ENCODE measurements at places on chromosomes 11 and 22.

DNA sequence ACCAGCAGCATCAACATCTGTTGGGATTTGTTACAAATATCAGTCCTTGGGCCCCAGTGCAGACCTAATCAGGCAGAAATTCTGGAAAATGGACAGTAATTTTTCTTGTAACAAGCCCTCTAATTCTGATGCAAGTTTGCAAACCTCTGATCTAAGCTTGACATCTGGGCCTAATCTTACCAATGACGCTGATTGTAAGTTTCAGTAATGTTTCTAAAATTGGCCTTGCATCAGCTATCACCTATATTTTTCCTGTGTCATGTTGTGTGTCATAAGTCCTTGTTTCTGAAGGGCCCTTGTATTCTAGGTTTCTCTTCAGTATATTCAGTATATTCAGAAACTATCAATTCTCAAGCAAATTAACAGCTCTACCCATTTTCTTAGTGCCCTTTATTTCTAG is 36.4 kb downstream of the ZNF215 start:
- DNase-seq: no peak

DNA sequence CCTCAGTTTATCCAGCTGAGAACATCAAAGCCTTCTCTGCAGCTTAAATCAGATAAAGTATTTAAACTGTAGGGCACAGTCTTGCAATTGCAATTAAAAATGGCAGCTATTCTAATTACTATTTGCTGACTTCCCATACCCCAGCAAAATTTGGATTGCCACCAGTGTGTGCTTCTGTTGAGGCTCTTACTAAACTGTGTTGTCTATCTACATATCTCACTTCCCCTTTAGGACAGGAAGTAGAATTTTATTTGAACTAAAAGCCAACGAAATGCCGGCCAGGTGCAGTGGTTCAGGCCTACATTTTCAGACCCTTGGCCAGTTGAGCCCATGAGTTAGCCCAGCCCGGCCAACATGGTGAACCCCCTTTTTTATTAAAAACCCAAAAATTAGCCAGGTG is 7.1 kb downstream of the SAA4 start:
- DNase-seq: no peak

DNA sequence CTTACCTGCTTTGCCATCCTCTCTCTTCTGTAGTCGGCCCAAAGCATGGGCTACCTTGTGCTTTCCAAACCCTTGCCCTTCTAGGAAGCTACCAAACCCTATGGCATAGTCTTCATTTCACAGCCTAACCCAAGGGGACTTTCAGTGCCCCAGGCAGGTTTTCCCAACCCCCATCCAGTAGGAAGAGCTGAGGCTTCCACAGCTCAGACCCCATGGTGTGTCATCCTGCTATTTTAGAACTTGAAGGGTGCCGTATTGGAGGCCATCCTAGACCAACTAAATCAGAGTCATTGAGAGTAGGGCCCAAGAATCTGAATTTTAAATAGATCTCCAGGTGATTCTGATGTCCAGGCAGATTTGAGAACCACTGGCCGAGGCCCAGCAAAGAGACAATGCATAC is 31.9 kb upstream of the TUB start:
- no peak for DNase-seq

- no peak for DNase-seq
Measured at GRCh38 chr22:31540966-31541365, 44.6 kb downstream of the SFI1 start.

GRCh38 chr22:34669001-34669400 is 397.0 kb upstream of the ISX start:
- no peak for DNase-seq

DNA sequence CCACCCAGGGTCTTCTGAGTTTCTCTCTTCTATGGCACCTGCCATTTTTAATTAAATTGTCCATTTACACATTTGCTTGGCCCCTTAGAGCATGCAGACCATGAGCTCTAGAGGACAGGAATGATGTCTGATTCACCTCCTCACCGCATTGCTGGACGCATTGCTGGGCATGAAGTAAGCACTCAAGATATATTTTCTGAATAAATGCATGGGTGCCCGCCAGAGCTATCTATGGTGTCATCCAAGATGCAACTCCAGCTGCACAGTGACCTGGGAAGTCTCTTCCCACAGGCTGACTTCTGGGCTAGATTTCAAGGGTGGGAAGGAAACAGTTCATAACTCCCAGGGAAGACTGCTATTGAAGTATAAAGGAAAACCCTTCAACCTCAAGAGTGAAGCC is 66.6 kb upstream of the ASPHD2 start:
- DNase-seq: no peak

- DNase-seq: no peak
Measured at GRCh38 chr22:49308300-49308699, 519.4 kb downstream of the BRD1 start.

GRCh38 chr22:46114518-46115387 is 35.6 kb upstream of the PPARA start:
- DNase-seq: no peak

DNA sequence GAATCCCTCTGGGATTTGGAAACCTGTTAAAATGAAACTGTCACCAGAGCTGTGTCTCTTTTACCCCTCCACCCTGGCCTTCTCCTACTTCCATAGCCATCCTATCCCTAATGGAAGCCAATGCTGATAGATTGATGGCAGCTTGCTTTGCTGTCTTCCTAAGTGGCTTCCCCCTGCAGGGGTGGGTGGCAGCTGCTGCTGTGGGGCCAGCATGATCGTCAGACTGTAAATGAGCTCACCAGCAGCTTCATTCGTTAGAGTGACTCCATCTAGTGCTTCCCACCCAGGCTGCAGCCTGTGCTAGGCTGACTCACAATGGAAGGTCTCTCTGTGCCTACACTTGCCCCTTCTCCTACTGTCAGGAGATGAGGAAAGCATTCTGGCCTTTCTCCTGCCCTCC is 311.0 kb downstream of the BUD13 start:
- DNase-seq: no peak

GRCh38 chr22:48429446-48430020 is 1398.1 kb downstream of the BRD1 start:
- DNase-seq: no peak

- DNase-seq: no peak
Measured at GRCh38 chr11:11022125-11022730, 164.4 kb upstream of the ZBED5 start.

DNA sequence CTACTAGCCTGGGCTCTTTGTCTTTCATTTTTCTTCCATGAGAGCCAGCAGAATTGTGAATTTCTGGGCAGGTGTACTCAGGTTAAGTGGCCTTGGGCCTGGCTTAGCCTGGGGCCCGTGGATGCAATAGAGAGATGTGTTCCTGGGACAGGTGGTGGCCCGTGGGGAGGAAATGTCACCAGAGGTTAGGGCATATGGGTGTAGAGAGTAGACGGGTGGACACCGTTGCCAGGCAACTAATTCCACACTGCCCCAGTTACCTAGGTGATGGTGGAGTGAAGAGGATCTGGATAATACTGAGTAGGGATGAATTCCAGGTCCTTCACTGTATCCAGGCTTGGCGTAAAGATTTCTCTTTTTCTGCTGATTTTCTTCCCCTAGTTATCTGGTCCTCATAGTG is 175.0 kb downstream of the INSC start:
- DNase-seq: no peak

GRCh38 chr22:49057910-49058309 is 769.8 kb downstream of the BRD1 start:
- DNase-seq: no peak

DNA sequence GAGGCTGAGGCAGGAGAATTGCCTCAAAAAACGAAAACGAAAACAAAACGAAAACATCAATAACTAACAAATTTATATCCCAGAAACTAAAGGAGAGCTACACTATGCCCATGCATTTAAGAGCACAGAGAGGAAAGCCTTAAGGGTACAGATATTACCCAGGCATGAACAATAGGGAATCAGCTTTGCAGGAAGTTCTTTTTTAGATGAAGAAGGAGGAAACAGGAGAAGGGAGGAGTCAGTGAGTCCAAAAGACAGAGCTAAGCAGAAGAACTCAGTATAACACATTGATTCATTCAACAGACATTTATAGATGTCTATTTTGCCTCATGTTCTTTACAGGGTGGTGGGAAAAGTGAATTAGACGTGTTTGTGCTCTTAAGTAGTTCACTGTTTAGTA is 8.3 kb downstream of the MRPL17 start:
- DNase-seq: no peak

DNA sequence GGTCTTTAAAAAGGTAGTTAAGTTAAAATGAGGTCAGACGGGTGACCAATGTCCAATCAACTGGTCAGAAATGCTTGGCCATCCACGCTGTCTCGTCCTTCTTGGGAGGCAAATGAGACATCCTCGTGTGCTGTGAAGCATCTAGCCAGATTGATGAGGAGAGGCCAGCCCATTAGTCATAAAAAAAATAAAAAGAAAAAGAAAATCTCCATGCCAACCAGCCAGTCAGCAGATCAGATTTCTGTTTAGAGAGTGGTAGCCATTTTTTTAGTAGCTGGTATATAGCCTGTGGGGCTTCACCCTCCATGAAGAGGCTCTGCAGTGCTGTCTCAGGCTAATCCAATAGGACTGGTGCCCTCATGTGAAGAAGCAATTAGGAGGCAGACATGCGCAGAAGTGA is 343.1 kb upstream of the SYN3 start:
- no peak for DNase-seq

- DNase-seq: no peak
Measured at GRCh38 chr22:17700778-17701177, 62.2 kb downstream of the BCL2L13 start.

DNA sequence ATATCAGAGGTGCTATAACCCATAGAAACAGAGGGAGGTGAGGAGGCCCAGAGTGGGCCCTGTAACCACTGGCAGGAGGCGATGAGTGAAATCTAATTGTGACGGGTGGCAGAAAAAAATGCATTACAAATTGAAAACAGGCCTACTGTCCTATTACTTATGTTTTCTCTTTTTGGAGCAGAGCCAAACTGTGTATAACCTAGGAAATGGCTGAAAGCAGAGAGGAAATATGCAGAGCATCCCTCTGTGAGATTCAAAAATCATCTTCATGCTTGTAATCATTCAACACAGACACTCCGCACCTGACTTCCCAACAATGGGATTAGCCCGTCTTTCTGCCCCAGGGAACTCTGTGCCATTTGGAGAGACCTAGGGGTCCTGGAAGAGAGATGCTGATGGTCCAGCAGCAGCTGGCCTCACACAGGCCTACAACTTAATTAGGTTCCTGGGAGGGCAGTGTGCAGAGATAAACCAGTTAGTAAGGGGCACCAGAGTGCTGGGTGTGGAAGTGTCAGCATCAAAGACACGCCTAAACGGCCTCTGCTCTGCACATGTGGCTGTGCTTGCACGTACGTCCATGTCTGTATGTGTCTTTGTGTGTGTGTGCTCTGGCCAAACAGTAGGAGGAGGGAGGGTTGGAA is 41.8 kb downstream of the MAP6 start:
- no peak for DNase-seq

- no peak for DNase-seq
Measured at GRCh38 chr22:47191671-47192650, 429.5 kb downstream of the TBC1D22A start.

DNA sequence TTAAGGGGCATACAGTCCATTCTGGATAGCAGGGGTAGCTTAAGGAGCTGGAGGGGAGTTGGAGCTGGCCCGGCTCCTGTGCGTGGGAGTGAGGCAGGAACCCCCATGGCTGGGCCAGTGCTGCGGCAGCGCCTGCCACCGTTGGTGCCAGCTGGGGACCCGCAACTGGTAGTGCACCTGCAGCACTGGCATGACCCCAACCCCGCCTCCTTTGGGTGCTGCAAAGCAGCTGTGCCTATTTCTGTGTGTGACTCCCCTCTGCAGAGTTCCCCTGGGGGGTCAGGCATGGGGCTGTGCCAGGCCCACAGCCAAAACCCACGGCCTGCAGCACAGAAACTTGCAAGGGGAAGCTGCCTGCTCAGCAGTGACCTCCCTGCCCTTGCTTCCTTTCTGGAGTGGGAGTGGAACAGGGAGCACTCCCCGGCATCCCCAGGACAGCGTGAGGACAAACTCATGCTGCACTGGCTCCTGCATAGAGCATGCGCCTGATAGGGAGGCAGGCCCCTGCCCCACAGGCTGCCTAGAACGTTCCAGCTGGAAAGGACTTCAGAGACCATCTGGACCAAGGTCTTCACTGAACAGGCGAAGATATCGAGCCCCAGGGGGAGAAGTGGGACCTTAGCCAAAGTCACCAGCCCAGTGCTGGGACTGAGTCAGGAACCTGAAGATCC is 26.2 kb upstream of the RAB1B start:
- DNase-seq: no peak

- no peak for DNase-seq
Measured at GRCh38 chr22:46149512-46150033, 753 bp upstream of the PPARA start.

- no peak for DNase-seq
Measured at GRCh38 chr11:116481126-116481675, 291.6 kb downstream of the BUD13 start.

GRCh38 chr22:37193629-37194191 is 5.7 kb upstream of the C1QTNF6 start:
- DNase-seq: peak; percentile 39

- DNase-seq: no peak
Measured at GRCh38 chr11:48116437-48117228, 100.0 kb upstream of the OR4B1 start.

GRCh38 chr11:111540114-111540936 is at the start of gene LAYN:
Gene LAYN, plus strand, starts transcription at chr11:111540720. Its CDS starts 124 bp downstream, at chr11:111540844.
- DNase-seq: no peak
